HTR-8/SVneo (cell line): ENCODE measurements at places on chromosomes 7 and 10.

- DNase-seq = no peak
These were observed 190.5 kb downstream of the HECW1 start for GRCh38 chr7:43302773-43303460.

GRCh38 chr7:120898715-120899499 lies 41.0 kb upstream of the TSPAN12 start:
- DNase-seq = no peak

- no peak for DNase-seq
These were observed 219.2 kb downstream of the FGFR2 start for GRCh38 chr10:121379013-121379412.

DNA sequence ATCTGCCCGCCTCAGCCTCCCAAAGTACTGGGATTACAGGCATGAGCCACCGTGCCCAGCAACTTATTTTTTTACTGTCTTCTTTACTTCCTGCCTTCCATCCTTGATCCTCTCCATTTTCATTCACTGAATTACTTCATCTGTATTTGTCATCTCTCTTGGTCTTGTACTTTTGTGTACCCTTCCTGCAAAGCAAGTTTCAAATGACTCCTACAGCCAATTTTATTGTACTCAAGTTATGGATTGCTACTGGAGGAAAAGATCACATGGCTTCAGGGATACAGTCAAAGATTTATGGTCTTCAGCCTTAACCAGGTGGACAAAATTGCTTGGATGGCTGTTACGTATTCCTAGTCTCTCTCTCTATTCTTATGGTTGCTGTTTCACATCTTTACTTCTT lies 22.6 kb downstream of the SEPTIN7 start:
- no peak for DNase-seq

GRCh38 chr10:107340326-107340725 lies 175.8 kb upstream of the SORCS1 start:
- no peak for DNase-seq

DNA sequence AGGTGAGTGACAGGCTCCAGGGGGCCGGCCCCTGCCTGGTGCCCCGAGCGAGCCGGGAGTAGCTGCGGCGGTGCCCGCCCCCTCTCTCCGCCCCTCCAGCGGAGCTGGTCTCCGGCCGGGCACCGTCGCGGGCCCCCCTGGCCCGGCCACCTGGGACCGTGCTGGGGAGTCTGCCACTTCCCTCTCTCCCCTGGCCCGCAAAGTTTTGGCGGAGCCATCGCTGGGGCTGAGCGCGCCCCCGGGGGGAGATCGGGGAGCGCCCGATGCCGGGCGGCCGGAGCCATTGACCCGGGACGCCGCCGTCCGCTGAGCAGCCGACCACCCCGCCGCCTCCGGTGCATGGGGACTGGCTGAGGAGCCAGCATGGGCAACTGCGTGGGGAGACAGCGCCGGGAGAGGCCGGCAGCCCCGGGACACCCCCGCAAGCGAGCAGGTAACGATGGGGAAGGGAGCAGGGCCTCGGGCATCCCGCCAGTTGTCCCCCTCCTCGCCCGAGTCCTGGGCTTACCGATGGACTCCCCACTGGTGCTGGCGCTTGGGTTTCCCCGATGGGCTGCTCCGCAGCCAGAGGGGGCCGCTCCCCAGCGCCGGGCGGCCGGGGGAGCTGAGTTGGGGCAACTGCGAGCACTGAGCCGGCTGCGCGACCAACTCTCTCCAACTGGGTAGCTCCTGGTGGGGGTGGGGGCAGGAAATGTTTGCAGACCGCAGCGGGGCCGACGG lies at the start of gene UBTD1:
Gene UBTD1, plus strand, starts transcription at position 84 of the 720 bp plus-strand sequence. Its CDS starts 280 bp downstream, at position 364.
- DNase-seq = peak; percentile 96

DNA sequence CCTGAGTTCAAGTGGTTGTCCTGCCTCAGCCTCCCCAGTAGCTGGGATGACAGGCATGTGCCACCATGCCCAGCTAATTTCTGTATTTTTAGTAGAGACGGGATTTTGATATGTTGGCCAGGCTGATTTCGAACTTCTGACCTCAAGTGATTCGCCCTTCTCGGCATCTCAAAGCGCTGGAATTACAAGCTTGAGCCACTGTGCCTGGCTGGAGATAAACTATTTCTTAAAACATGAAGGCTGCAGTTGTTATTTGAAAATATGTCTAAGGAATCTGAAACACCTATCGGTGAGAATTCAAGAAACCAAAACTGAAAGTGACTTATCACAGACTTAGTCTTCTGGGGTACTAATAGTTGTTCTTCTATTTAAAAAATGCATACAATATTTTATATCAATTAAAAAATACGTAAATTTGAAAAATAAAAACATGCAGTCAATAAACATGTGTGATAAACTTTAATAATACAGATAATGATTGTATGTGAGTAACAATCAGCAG lies 176.9 kb upstream of the PRSS58 start:
- DNase-seq = no peak

DNA sequence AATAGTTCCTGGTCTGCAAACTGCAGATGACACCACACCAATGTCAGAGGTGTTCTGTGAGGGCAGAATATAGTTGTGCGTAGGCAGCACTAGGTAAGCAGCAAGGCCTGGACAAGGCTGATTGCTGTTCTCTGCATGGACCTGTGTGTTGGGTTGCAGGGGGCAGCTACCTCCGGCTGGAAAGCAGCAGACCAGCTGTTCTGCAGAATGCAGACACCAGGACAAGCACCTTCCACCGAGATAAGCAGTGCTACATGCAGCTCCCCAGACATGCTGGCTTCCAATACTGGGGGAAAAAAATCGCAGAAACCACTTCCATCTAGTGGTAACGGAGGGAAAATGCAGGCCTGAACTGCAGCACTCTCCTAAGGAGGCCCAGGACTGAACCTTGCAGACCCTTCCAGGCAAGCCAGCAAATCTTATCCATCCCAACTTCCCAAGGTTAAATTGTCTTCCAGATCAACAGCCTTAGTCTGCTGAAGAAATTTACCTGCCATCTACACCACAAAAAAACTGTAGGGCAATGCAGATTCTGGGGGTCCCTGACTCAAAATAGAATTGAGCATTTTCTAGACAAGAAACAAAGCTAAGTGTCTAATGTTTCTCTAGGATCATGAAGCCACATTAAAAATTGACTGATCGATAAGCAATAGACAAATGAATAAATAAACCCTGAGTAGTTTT lies 50.5 kb upstream of the COBL start:
- DNase-seq = peak; percentile 36

DNA sequence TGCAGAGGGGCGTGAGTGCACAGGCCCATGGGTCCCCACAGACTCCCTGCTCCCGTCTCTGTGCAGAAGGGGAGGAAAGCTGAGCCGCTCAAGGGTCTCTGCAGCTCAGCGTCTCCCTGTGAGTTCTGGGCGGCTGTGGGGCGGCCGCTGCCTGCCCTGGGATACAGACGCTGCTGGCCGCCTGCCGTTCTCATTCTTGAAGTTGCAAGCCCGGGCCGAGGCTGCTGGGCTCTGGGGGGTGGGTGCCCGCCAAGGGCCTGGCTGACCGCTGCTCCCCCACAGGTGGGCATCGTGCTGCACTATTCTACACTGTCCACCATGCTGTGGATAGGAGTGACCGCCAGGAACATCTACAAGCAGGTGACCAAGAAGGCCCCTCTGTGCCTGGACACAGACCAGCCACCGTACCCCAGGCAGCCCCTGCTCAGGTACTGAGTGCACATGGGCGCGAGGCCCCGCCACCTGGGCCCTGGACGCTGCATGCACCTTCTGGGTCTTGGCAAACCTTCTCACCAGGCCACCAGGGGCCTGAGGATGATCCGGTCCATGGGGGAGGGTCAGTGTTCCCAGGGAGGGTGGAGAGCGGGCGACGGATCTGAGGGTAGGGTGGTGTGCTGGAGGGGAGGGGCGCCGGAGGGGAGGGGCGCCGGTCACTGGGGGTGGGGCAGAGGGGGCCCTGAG lies 14.8 kb downstream of the ADGRA1 start:
- no peak for DNase-seq

GRCh38 chr7:122339145-122339904 lies 34.8 kb upstream of the FEZF1 start:
- no peak for DNase-seq

- no peak for DNase-seq
These were observed 102.6 kb upstream of the DDC start for GRCh38 chr7:50667789-50668226.

- DNase-seq = no peak
These were observed 291.5 kb upstream of the NFE2L3 start for GRCh38 chr7:25860275-25861163.

GRCh38 chr7:126589068-126589684 lies 663.6 kb downstream of the GRM8 start:
- DNase-seq = no peak

DNA sequence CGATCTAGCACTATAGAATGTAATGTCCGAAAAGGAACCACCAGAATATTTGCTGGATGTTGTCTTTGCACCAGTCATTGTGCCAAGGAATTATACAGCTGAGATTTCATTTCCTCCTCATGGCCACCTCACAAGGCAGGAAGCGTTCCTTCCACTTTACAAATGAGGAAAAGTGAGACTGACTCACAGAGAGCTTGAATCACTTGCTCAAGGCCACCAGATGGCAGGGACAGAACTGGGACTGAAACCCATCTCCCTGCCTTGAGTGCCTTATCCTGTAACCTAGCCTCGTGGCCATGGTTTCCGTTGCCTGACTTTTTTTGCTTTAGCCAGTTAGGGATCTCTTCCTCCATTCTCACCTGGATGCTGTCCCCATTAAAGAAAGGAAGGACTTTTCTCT lies 44.7 kb upstream of the PDZD8 start:
- DNase-seq = no peak

DNA sequence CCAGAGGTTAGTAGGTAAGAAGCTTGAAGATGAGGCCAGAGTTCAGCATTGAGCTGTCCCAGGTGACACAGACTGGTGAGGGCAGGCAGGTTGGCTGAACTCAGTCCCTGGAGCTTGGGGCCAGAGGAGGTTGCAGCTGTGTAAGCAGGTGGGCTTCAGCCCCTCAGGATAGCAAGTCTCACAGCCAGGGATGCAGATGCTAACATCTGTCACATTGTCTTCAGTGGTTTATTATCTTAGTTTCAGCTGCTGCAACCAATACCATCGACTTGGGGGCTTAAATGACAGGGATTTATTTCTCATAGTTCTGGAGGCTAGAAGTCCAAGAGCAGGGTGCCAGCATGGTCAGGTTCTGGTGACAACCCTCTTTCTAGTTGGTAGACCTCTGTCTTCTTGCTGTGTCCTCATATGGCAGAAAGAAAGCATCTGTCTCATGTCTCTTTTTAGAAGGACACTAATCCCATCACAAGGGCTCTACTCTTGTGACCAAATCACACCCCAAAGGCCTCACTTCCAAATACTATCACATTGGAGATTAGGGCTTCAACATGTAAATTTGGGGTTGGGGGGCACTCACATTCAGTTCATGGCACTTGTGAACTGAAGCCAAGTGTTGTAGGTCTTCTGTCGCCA lies 146.2 kb downstream of the KIAA1217 start:
- DNase-seq = no peak

DNA sequence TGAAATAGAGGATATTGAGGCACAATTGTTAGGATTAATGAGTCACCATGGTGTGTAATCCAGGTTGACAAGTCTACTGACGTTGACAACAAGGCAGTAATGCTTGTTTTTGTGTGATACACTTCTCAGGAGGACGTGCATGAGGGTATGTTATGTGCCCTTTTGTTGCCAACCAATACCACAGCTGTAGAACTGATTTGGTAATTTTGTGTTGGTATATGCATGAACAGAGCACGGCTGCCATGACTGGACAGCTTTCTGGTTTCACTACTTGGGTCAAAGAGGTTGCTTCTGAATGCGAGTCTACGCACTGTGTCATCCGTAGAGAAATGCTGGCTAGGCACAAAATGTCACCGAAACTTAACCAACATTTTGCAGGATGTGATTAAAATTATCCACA lies 32.9 kb downstream of the PHTF2 start:
- DNase-seq = no peak

DNA sequence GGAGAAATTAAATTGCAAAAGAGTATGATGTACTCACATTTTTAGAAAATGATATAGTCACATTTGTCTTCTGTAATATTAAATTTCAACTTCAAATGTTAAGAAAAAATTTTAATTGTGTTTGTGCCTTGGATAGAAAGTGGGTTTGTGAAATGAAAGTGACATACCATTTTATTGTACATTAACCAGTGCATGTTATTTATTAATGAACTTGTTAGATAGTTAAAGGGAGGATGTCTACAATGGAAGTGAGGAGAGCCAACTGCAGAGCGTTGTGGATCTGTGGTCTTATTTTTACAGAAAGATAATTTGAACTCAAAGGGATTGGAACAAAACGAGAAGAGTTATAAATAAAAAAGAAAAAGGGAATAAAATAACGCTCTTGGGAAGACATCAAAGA lies 291.7 kb downstream of the ARL4A start:
- DNase-seq = no peak

DNA sequence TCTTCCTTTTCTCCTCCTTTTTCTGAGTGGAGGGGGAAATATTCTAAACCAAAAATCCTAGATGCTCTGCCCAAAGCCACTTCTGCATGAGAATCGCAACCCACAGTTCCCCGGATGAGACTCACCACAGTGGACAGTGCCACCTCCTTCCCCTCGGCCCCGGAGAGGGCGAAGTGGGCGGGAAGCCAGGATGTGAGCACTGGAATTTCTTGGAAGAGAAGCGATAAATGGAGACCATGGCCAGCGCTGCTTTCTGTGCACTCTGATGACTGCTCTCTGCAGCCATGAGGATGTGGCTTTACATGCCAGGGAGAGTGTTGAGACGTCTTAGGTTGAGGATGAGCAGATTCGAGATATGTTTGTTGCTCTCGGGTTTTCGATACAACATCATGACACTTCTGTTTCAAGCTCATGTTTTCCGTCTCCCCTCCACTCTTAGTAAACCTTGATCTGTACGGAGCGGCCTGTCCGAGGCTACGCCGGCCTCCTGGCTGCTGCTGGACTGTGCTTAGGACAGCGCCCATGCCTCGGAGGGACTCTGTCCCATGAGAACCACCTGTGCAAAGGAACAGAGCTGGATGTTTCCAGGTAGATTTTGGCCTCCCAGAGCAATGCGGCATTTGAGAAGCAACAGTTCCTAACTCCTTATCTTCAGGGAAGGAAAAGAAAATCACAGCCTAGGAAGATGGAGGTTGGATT lies 414.6 kb upstream of the FOXK1 start:
- no peak for DNase-seq

GRCh38 chr10:110498087-110498981 lies 627 bp downstream of the DUSP5 start:
- no peak for DNase-seq

DNA sequence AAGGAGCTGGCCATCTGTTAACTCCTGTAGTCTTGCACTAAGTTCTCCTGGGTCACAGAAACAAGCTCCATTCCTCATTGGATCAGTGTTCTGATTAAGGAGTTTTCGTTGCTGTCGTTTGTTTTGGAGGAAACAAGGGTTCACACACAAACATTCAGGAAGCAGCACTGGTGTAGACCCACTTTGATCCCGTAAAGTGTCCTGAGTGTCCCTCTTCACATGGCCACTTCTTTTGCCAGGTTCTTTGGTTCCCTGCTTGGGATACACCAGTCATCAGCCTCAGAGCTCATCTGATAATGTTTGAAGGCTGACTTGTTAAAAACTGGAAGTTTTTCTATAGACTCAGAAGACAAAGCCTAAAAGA lies 10.9 kb downstream of the PDK4 start:
- no peak for DNase-seq

- DNase-seq = no peak
These were observed 752 bp upstream of the CAMK2G start for GRCh38 chr10:73875139-73875475.
